ENCODE measurements at places on chromosomes 1 and 21. TPM values are rescaled to one million over a fixed set of nuclear protein-coding genes. Genes with fewer than 3 reads are reported as not detected.

DNA sequence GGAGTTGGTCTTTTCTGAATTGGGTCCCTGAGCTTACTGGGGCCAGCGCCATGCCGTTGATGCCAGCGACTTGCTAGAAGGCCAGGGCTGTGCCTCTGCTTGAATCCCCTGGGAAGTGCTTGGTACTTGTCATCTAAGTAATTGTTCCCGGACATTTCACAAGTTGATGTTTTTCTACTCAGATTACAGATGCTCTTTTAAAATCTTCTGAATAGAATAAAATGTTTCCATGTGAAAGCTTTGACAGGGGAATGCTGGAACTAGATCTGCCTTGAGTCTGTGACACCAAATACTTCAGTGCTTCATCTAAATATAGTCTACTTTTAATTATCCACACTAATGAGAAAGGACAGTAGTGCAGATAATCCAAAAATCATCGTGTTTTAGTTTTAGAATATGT lies 38.3 kb downstream of the PTGFRN start:
- DNase-seq = no peak
- no peaks in the 10 kb centered on the region for H3K27me3 ChIP-seq
- no peak overlapping the region for H3K4me3 ChIP-seq
- no peaks in the 10 kb centered on the region for H3K36me3 ChIP-seq
- H3K27ac ChIP-seq = no peak overlapping the region

- H3K4me1 ChIP-seq = no peaks in the 10 kb centered on the region
- no peaks in the 10 kb centered on the region for H3K36me3 ChIP-seq
- no peak for DNase-seq
- H3K27ac ChIP-seq = no peak overlapping the region
- H3K4me3 ChIP-seq = no peak overlapping the region
Observed at GRCh38 chr1:115051850-115052249, 22.2 kb downstream of the TSHB start.

DNA sequence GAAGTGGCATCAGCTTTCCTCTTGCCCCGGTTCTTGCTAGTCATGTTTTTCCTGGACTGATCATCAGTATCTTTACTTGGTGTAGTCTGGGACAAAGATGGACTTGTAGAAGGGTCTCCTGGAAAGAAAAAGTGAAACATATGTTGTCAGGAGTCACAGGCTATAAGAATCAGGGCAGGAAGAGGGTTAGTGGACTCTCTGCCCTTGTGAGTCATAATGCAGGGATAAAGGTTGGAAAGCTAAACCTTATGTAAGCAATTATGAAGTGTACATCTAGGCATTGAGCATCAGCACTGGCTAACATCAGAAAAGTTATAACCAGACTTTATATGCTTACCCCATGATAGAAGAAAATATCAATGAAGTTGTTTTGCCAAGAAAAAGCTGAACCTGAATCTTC lies 51.2 kb downstream of the XKR8 start:
- H3K4me1 ChIP-seq = no peaks in the 10 kb centered on the region
- H3K36me3 ChIP-seq = peaks cover 50% of the 10 kb centered on the region
- H3K27ac ChIP-seq = no peak overlapping the region
- no peak for DNase-seq
- H3K27me3 ChIP-seq = no peaks in the 10 kb centered on the region

DNA sequence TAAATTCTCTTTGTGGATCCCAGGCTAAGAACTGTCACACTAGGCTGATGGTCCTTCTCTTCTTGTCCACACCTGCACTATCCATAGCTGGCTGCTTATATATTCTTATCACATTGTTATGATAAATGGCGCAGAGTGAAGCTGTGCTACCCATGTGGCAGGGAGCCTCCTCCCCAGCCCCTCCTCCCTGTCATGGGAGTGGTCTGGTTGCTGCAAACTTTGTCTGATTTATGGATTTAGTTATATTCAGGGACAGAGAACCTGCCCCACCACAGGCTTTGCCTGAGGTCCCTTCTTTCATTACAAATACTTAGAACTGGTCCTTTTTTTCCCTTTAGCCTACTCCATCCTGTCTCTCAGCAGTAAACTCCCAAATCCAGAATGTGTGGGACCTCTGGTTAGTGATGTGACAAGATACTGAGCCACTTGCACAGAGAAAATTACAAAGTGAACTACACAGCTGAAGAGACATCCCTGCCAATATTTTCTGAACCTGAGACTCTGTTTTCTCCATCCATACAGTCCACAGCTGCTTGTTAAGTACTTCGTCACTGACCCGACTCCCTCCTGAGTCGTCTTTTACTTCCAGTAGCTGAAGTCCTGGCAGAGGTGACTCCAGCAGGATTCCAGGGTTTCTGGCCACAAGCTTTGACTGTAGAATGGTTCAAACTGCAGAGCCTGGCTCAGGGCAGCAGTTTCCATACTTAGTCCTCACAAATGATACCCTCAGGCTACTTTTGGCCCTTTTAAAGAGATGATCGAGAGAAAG lies 37.6 kb downstream of the PTGFRN start:
- no peak overlapping the region for H3K27ac ChIP-seq
- no peaks in the 10 kb centered on the region for H3K36me3 ChIP-seq
- no peak overlapping the region for H3K4me3 ChIP-seq
- no peak for DNase-seq
- H3K27me3 ChIP-seq = no peaks in the 10 kb centered on the region

- H3K27me3 ChIP-seq = peaks cover 38% of the 10 kb centered on the region
- peaks cover 7% of the 10 kb centered on the region for H3K4me1 ChIP-seq
- no peaks in the 10 kb centered on the region for H3K36me3 ChIP-seq
- peak; percentile 84 for DNase-seq
Observed at GRCh38 chr21:33127154-33127867, 57.4 kb downstream of the OLIG1 start.

GRCh38 chr1:170131984-170132383 lies 13.8 kb upstream of the NTMT2 start:
- H3K4me3 ChIP-seq = no peak overlapping the region
- no peaks in the 10 kb centered on the region for H3K4me1 ChIP-seq
- no peaks in the 10 kb centered on the region for H3K27me3 ChIP-seq
- no peak overlapping the region for H3K27ac ChIP-seq
- no peaks in the 10 kb centered on the region for H3K36me3 ChIP-seq

GRCh38 chr1:87926131-87926830 lies 597.6 kb downstream of the LMO4 start:
- H3K27me3 ChIP-seq = no peaks in the 10 kb centered on the region
- no peak overlapping the region for H3K27ac ChIP-seq
- DNase-seq = no peak
- H3K4me1 ChIP-seq = no peaks in the 10 kb centered on the region
- H3K36me3 ChIP-seq = no peaks in the 10 kb centered on the region

DNA sequence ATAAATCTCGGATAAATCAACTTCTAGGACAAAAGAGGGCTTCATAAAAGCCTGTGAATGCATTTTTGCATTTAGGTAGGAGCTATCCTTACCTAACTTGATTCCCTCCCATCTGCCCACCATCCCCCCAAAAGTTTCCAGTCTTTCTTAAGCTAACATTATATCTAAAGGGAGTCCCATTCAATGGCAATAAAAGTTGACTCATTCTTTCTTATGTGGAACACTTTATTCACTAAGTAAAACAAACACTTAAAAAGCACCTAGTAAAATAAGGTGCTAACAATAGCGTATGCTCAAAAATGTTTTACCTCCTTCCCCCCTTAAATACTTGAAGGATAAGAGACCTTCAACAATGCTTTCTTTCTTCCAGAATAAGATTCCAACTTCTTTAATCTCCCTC lies 83.8 kb downstream of the GON4L start:
- peaks cover 7% of the 10 kb centered on the region for H3K36me3 ChIP-seq
- DNase-seq = no peak
- no peak overlapping the region for H3K27ac ChIP-seq
- no peaks in the 10 kb centered on the region for H3K27me3 ChIP-seq
- H3K4me3 ChIP-seq = no peak overlapping the region

GRCh38 chr1:233327651-233328141 lies at the start of gene MAP3K21:
Gene MAP3K21, plus strand, starts transcription at chr1:233327724. Its CDS starts 305 bp downstream, at chr1:233328029.
- H3K27me3 ChIP-seq = no peaks in the 10 kb centered on the region
- peak; percentile 93 for DNase-seq
- H3K4me1 ChIP-seq = peaks cover 22% of the 10 kb centered on the region
- H3K4me3 ChIP-seq = peak within 1 kb of the TSS; percentile 80
- H3K27ac ChIP-seq = no peak within 1 kb of the TSS
- H3K36me3 ChIP-seq = no peaks in the 10 kb centered on the region

DNA sequence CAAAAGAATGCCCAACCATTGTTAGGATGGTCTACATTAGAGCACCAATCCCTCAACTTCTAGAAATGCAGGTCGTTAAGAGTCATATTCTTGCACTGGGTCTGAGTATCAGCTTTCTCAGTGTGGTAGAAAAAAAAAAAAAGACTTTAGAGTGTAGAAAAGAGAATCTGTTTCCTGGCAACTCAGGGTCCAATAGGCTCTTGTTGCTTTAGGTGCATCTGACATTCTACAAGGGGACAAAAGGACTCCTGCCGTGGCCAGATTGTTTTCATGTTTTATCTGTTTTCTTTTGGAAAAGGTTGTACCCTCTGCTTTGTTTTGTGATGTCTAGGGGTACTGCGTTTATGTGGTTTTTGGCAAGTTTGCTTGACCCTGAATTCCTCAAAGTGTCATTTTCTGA lies 105.4 kb upstream of the KCNK2 start:
- H3K27ac ChIP-seq = no peak overlapping the region
- H3K36me3 ChIP-seq = no peaks in the 10 kb centered on the region
- no peak for DNase-seq
- no peaks in the 10 kb centered on the region for H3K4me1 ChIP-seq
- no peak overlapping the region for H3K4me3 ChIP-seq
- no peaks in the 10 kb centered on the region for H3K27me3 ChIP-seq

DNA sequence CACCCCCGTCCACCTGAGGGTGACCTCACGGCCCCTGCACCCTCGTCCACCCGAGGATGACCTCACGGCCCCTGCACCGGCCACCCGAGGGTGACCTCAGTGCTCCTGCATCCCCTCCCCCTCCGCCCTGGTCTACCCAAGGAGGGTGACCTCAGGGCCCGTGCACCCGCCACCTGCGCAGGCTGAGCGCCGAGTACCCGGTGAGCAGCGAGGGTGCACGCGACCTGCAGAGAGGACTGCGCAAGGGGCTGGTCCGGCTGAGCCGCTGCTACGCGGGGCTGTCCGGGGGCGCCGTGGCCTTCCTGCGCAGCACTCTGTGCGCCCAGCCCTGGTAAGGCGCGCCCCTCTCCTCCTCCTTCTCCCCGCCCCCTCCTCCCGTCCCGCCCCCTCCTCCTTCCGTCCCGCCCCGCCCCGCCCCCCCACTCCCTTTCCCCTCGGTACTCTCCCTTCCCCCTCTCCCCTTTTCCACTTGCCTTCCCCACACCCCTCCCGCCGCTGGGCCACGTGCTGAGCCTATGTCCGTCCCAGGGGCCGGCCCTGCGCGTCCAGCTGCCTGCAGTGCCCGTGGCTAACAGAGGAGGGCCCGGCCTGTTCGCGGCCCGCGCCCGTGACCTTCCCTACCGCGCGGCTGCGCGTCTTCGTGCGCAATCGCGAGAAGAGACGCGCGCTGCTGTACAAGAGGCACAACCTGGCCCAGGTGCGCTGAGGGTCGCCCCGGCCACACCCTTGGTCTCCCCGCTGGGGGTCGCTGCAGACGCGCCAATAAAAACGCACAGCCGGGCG lies 28.4 kb downstream of the TRIM11 start:
- H3K27me3 ChIP-seq = peaks cover 24% of the 10 kb centered on the region
- peak overlapping the region; percentile 73 for H3K27ac ChIP-seq
- peak; percentile 88 for DNase-seq

- no peaks in the 10 kb centered on the region for H3K36me3 ChIP-seq
- DNase-seq = no peak
- H3K27me3 ChIP-seq = peaks cover 10% of the 10 kb centered on the region
- peaks cover 47% of the 10 kb centered on the region for H3K4me1 ChIP-seq
- H3K4me3 ChIP-seq = no peak overlapping the region
Observed at GRCh38 chr1:200886594-200886993, 8.1 kb upstream of the INAVA start.

- no peaks in the 10 kb centered on the region for H3K36me3 ChIP-seq
- DNase-seq = no peak
- no peak overlapping the region for H3K4me3 ChIP-seq
- H3K27me3 ChIP-seq = no peaks in the 10 kb centered on the region
Observed at GRCh38 chr1:152328801-152329391, 3.9 kb upstream of the FLG start.

GRCh38 chr1:239718997-239719628 lies 332.7 kb downstream of the CHRM3 start:
- H3K36me3 ChIP-seq = no peaks in the 10 kb centered on the region
- peak overlapping the region; percentile 87 for H3K27ac ChIP-seq
- H3K4me3 ChIP-seq = peak overlapping the region; percentile 33
- peaks cover 24% of the 10 kb centered on the region for H3K4me1 ChIP-seq
- H3K27me3 ChIP-seq = no peaks in the 10 kb centered on the region

GRCh38 chr1:53130598-53130877 lies 11.9 kb downstream of the SLC1A7 start:
- no peaks in the 10 kb centered on the region for H3K27me3 ChIP-seq
- H3K4me1 ChIP-seq = peaks cover 6% of the 10 kb centered on the region
- H3K36me3 ChIP-seq = no peaks in the 10 kb centered on the region
- no peak overlapping the region for H3K4me3 ChIP-seq

GRCh38 chr1:115314092-115314491 lies 24.0 kb downstream of the NGF start:
- H3K4me1 ChIP-seq = no peaks in the 10 kb centered on the region
- DNase-seq = no peak
- H3K36me3 ChIP-seq = no peaks in the 10 kb centered on the region
- no peak overlapping the region for H3K4me3 ChIP-seq

DNA sequence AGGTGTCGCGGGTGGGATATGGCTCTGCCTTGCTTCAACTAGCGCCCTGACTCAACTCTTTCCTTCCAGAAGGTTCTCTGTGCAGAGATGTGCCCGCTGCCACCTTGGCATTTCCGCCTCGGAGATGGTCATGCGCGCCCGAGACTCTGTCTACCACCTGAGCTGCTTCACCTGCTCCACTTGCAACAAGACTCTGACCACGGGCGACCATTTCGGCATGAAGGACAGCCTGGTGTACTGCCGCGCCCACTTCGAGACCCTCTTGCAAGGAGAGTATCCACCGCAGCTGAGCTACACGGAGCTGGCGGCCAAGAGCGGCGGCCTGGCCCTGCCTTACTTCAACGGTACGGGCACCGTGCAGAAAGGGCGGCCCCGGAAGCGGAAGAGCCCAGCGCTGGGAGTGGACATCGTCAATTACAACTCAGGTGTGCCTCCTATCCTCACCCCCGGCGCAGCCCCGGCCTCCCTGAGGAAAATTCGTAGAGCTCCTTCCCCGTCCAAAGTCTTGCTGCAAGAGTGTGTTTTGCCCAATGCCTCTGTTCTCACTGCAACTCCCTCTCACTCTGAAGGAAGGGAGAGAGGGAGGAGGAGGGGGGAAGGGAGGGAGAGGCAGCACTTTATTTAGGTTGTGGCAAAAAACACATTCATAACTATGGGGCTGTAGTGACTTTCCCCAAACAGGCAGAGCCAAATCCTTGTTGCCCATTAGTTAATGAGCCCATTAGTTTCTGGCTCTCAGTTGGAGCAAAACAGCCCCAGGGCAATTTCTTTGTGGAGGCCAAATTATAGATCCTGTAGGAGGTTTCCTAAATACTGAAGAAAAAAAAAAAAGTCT lies 4.3 kb downstream of the LHX9 start:
- no peak for DNase-seq
- H3K4me3 ChIP-seq = no peak overlapping the region
- H3K4me1 ChIP-seq = peaks cover 43% of the 10 kb centered on the region
- peaks cover 53% of the 10 kb centered on the region for H3K27me3 ChIP-seq
- H3K27ac ChIP-seq = no peak overlapping the region

Gene MYOG
- total RNA-seq = not detected

Gene CALML6
- total RNA-seq = 3.0 TPM

Gene SCYL3
- 13.6 TPM for total RNA-seq

Gene FGR
- 247 TPM for total RNA-seq
